Fibroblast of skin of back (primary cell): ENCODE measurements at places on chromosomes 1 and 21.

DNA sequence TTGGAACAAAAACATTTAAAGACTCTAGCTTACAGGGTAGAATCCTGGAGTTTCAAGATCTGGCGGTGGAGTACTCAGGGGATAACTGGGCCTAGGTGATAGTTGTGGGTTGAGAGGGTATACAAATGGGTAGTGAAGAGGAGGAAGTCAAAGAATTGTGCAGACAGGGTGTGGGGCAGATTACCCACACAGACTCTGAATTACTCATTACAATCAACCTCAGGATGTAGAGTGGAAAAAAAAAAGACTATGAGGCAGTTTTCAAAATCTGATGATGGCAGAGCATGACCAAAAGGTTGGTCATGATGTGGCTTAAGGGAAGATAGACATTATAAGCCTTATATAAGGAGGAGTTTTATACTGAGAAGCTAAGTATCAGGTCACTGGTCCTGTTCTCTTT lies 44.1 kb upstream of the GLIS1 start:
- peak; percentile 57 for DNase-seq

DNA sequence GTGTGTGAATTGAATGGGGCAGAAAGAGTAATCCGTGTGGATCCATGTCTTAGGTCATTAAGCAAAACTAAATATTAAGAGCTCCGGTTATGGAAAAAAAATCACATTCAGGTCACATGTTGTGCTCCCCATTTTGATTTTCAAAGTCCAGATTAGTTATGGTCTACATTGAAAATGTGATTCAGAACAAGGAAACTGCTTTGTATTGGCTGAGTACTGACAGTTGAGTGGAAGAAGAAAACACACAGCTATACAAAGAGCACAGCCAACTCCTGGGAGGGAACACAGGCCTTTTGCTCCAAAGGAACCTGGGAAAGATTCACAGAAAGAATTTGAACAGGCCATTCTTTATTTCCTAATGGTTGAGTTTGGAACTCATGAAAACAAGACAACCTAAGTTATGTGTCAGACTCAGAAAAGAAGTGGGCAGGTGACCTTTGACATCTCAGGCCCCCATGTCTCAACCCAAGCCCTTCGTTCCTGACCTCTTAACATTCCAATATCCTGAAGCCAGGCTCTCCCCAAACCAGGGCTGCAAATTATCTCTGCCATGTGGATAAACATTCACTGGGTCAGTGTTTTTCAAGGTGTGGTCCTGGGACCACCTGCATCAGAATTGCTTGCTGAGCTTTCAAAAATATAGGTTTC lies 159.3 kb upstream of the LMO4 start:
- DNase-seq, result no peak

GRCh38 chr1:168084396-168085231 lies 52.1 kb downstream of the GPR161 start:
- DNase-seq, result peak; percentile 45

- DNase-seq, result no peak
These were observed 107.7 kb downstream of the POU2F1 start for GRCh38 chr1:167328306-167328815.

DNA sequence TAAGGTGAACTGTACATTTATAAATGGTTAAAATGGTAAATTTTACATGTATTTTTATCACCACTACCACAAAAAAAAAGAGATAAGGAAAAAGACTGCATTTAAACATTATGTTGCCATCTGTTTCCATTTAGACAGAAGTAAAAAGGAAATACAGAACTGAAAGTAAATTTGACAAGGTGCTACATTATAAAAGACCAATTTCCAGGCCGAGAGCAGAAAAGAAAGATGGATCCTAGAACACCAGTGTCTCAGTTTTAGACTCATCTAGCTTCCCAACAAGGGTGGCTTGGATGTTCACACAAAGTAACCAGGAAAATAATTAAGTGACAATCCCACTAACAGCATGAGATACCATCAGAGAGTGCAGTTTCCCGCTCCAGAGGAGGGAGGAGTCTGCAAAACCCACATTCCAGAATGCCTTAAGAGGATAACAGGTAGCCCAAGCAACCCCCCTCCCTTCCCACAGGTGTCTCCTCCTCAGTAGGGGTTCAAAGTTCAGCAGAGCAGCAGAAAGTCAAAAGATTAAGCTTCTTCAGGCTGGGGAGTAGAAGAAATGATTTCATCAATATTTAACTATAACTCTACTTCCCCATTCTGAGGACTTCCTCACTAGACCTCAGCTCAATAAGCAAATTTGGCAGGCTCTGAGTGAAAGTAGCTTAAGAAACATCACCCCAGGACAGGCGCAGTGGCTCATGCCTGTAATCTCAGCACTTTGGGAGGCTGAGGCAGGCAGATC lies 11.8 kb downstream of the TPM3 start:
- DNase-seq, result no peak

DNA sequence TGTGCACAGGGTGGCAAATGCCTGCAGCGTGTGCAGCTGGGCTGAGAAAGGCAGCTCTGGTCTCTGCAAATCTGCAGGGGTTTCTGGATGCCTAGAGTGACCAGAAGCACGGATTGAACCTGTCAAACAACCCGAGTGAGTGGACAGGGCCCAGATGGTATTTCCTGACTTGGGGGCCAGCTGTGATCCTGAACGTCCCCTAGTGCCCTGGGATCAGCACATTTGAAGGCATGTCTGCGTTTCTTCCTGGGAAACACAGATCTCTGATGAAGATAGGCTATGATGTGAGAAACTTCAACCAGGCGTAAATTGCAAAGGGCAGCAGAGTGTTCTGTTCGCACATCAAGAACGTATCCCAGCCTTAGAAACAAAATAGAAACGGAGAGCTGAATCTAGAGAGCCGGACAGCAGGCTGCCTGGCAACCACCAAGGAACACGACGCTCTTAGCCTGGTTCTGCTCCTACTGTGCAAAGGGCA lies 163.1 kb downstream of the KCNJ6 start:
- no peak for DNase-seq

DNA sequence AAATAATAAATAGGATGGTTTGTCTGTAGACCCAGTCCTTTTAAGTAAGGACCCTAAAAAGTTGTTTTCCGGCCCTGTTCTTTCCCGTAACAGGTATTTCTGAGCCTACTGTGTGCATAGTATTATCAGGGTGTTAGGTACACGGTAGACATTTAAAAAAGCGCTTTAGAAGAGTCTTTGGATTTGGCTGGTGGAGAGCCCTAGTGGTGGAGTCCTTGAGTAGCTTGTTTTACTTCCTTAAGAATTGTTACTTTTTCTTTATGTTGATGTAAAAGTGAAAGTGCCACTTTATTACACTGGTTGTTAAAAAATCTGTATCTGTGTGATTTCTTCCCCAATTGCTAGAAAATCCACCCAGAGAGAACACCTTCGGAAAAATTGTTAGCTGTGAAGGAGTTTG lies 36.8 kb downstream of the SMYD2 start:
- DNase-seq, result no peak

GRCh38 chr1:55592122-55592521 lies 377.0 kb upstream of the USP24 start:
- no peak for DNase-seq

DNA sequence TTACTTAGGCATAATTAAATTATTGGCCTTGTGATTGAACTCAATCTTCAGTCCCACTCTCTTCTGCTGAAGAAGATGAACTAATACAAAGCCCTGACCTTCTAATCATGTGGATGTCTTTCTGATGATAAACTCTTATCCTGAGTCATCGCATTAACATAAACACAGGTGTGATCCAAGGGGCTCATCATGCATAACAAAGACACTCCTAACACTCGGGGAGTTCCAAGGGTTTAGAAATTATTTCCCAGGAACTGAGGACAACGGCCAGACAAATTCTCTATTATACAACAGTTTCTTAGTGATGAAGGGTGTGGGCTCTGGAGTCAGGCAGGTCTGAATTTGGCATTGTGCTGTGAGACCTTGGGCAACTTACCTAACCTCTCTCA lies 18.0 kb downstream of the DUSP10 start:
- no peak for DNase-seq

DNA sequence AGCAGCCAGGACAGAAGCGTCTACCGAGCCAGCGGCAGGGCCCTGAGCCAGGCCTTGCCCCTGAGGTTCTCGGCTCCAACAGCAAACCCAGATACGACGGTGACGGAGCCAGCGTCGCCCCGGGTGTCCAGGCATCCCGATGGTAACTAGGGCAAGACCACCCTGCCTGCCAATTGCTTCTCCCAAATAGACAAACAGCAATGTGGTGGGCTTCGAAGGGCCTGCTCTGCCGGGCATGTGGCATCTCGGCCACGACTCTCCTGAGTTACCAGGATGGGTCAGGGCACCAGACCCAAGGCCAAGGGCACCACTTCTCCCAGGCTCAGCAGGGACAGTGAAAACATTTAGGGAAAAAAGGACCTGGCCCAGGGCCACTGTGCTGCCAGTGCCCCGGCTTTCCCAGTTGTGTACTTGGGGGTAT lies 3.2 kb upstream of the ACTRT2 start:
- DNase-seq, result no peak

DNA sequence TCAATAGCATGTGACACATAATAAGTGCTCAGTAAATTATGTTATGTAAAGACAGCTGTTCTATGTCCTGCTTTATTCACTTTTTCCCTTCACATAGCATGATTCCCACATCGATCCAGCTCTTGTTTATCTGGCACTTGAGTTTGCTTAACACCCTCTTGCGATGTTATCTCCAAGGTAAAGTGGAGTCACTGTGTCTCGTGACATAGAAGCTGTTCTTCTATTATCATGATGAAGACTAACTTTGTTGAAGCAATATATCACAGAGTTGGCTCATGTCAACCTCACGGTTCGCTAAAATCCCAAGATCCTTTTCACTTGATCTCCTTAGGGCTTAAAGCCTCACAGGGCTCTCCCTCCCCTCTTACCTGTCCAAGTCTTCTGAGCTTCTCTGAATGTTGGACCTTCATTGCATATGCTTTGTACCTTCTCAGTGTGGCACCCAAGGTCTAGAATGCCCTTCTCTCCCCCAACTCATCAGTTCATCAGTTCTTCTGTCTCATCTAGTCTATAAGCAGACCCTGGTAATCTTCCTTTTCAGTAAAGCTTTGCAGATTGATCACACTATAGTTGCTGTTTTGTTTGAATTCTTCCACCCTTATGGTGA lies 38.0 kb downstream of the PLXNA2 start:
- no peak for DNase-seq

- DNase-seq, result no peak
These were observed 23.3 kb downstream of the PARK7 start for GRCh38 chr1:7984811-7985210.

GRCh38 chr21:33402001-33402979 lies 923 bp upstream of the IFNGR2 start:
- peak; percentile 69 for DNase-seq

DNA sequence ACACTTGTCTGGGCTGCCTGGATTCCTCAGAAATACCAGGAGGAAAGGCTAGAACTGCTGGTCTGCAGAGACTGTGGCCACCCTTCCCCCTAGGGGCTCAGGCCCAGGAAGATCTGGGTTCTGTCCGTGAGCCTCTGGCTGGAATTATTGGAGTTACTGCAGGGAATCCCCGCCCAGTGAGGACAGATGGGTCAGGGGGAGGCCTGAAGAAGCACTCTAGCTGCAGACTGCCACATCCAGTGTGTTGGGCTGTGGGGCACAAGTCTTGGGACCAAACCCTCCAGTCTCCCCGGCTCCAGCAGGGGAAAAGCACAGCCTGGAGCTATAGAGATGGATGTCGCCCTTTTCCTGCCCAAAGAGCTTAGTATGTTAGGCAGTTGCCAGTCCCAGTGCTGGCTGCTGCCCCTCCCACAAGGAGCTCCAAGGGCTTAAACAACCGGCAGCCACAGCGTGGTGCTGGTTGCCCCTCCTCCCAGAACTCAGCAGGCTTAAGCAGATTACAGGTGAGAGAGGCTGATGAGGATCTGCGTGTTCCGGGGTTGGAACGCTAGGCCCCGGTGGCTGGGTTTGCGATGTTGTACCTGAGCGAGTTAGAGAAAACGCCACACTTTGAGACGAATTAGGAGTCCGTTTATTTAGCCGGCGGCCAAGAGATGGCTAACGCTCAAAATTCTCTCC lies 255.5 kb upstream of the LRRC7 start:
- no peak for DNase-seq

DNA sequence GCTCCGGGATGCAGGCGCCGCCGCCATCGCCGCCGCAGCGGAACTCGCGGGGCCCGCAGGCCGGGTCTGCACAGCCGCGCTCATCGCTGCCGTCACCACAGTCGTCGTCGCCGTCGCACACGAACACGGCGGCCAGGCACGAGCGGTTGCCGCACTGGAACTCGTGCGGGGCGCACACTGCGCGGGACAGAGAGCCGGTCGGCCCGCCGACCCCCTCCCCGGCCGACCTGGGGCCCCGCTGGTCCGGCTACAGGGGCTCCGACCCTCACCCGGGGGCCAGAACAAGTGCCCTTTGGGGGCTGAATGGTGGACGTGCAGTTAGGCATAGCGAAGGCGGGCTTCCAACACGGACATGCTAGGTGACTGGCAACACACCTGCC lies 38.6 kb upstream of the MAGOH start:
- no peak for DNase-seq

DNA sequence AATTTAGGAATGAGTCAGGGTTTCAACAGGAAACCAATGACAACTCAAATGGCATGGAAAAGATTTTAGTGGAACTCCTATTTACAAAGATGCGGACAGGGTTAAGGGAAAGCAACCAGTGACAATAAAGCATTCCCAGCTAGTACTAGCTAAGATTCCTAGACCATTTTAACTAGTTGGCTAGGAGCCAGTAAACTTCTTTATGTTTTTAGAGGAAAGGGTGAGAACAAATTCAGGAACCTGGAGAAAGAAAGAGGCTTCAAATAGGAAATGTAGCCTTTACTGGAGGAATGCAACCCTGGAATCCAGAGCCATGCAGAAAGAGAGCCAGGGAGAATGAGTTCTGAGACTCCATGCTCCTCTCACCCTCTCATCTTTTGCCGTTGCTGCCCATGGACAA lies 416.6 kb downstream of the KCTD3 start:
- DNase-seq, result no peak

GRCh38 chr1:46302641-46303037 lies 777 bp downstream of the LRRC41 start:
- DNase-seq, result peak; percentile 41

GRCh38 chr1:151718011-151718431 lies 1.4 kb upstream of the CELF3 start:
- peak; percentile 27 for DNase-seq

GRCh38 chr1:76352741-76353435 lies 278.3 kb downstream of the ST6GALNAC3 start:
- no peak for DNase-seq

GRCh38 chr1:32900371-32900955 lies 726 bp downstream of the TMEM54 start:
- no peak for DNase-seq

- DNase-seq, result no peak
These were observed 139.9 kb downstream of the PEX14 start for GRCh38 chr1:10614377-10615225.

DNA sequence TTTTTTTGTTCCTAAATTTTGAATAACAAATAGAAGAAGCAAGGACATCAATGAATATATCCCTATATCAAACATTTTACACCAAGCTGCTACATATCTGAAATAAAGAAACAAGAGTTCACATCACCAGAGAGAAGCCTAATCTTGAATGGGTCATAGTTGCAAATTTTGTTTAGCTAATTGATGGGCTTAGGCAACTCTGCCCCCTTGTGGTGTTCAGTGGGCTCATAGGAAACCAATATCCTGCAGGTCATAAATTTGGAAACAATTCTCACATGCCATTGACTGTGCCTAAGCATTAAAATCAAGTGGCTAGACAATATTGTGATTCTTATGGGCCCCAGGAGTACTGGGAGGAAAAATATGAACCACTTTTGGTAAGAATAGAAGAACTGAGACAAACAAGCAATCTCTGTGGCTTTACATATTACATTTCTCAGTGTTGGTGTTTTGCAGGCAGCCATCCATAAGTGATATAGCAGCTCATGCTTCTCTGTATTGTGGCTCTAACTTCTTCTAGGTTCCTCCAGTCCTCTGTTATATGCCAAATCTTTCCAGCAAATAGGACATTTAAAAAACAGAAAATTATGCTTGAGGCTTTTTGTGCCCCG lies 1262.8 kb upstream of the PRMT6 start:
- peak; percentile 39 for DNase-seq
